ENCODE measurements at places on chromosomes 11 and 22.

- no peak for DNase-seq
These were observed 15.3 kb downstream of the KCNJ5 start for GRCh38 chr11:128906185-128907050.

DNA sequence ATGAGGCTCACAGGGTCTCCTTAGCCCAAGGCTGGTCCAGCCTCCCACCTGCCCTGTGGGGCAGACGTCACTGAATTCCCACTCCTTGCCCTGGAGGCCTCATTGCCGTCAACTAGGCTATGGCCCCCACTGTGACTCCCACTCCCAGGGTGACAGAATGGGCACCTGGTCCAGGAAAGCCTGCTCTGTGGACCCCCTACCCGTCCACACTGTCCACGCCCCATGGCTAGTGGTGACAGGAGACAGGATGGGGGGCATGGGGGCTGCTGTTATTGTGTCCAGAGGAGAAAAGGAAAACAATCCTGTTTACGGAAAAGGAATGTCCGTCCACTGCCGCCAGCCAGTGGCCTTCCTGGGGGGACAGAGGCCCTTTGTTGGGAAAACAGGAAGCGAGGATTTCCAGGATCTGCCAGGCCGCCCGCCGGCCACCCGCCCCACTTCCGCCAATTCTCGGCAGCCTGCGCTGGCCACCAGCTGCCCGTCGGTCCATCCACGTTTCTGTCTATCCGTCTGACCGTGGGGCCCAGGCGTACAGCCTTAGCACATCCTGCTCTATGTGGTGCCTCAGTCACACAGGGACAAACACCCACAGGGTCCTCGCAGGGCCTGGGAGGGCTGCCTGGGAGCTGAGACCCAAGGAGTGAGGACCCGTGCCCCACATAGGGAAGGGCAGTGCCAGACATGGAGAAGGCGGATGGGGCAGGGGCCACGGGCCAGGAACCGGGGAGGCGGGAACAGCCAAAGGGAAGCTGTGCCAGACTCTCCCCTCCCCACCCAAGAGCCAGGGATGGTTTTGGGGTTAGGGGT is 19.5 kb downstream of the CRELD2 start:
- no peak for DNase-seq

DNA sequence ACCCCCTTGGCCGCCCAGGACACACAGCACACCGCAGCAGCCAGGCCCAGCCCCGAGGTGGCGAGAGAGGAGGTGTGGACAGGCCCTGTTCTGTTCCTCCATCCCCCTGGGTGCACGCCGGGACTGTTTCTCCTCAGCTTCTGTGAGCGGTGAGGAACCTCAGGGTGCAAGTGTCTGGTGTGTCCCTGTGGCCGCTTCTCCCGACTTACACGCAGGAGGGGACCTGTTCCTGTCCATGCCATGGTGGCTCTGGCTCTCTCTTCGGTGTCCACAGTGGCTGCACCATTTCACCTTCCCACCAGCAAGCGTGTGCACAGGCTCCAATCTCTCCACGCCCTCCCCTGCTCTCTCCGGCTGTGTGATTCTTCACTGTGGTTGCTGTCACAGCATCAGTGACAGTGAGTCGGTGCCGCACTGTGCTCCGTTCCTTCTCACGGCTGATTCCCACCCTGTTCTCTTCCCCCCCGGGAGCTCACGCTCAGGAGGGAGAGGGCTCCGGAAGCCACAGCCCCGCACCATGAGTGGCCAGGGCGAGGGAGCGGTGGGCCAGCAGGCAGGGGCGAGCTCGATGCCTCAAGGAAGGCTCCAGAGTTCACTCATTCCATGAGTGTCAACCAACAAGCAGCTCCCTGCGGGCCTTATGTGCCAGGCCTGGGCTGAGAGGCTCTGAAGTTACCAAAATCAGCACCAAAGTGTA is 18.6 kb upstream of the WNT7B start:
- no peak for DNase-seq

DNA sequence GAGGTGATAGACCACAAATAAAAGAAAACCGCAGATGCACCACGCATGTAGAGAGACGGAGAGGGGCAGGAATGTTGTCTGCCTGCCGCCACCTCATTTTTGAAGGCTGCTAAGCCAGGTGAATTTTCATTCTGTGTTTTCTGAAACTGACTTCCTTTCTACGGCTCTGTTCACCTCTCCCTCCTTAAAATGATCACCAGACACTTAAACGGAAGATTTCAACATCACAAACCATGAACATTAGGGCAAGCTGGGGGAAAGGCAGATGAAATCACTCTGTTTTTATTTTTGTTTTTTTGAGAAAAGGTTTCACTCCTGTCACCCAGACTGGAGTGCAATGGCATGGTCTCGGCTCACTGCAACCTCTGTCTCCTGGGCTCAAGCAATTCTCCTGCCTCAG is 232.4 kb downstream of the MIAT start:
- no peak for DNase-seq

DNA sequence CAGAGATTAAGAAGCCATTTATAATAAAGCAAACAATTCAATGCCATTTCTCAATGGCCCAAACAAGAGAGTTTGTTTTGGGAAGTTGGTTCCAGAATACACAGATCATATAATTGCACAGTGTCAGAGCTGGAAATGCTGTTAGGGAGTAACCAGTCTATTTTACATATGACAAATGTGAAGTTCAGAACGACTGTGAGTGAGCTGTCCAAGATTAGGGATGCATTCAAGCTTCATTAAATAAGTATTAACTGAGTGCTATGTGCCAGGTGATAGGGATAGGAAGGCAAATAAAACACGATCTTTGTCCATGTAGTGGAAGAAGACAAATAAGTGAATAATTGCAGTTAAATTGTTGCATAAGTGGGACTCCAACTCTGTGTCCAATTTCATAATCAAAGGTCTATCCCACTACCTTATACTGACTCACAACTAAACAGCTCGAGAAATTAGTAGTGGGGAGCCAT is 33.1 kb upstream of the PICALM start:
- no peak for DNase-seq

DNA sequence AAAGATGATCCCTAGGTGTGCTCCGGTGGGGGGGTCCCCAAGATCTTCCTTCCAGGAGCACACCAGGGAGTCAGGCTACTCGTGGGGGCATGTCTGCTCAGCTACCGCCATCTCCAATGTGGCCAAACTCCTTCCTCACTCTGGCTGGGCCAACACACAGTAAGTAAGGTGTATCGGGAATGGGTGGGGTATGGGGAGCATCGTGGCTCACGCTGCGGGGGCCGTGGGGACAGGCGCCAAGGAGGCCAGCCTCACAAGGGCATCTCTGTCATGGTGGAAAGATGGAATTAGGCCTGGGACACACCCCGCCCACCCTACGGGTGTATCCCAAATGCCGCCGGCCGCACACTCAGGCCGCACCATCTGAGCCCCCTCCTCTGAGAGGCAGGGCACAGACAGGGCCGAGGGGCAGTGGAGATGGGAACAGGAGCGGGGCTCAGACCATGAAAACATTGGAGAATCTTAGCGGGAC is 8.3 kb downstream of the IGF2 start:
- DNase-seq: no peak

DNA sequence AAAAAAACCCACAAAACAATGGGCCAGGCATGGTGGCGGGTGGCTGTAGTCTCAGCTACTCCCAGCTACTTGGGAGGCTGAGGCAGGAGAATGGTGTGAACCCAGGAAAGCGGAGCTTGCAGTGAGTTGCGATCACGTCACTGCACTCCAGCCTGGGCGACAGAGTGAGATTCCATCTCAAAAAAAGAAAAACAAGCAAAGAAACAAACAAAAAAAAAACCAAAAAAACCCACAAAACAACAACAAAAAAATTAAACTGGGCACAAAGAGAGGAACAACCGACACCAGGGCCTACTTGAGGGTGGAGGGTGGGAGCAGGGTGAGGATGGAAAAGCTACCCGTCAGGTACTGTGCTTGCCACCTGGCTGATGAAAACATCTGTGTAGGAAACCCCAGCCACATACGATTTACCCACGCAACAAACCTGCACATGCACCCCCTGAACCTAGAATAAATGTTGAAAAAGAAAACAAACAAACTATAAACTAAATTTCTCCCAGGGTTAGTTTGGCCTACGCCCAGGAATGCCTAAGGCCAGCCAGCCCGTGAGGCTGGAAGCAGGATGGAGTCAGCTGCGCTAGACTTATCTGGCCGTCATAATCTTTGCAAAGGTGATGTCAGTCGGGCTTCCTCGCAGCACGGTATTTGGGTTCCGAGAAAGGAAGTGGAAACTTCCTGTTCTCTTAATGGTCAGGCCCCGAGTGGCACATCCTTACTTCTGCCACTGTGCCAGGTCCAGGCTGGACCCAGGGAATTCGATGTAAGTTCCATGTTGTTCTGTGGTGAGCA is 21.9 kb upstream of the CYB5R3 start:
- no peak for DNase-seq

GRCh38 chr11:131618201-131618600 is 247.8 kb downstream of the NTM start:
- no peak for DNase-seq

DNA sequence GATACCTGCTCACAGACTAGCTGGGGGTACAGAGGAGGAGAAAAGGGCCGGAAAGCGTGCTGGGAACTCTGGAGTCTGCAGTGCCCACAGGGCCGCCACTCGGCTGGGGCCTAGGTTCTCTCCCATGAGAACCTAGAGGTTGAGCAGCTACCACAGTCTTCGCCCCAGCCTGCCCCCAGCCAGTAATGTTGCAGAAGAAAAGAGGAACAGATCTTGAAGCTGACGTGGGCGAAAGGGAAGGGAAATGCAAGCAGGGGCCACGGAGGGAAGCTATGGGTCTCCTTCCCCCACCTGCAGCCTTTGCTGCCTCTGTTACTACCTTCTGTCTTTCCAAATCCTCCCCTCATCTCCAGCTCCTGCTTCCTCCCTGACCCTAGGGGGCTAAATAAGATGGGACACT is 28.8 kb upstream of the P2RY2 start:
- no peak for DNase-seq

Data from NCI-H2081 (cell line).